ENCODE measurements at places on chromosomes 11 and 22. TPM values are rescaled to one million over a fixed set of nuclear protein-coding genes. Genes with fewer than 3 reads are reported as not detected.

- no peak overlapping the region for H3K4me3 ChIP-seq
- no peaks in the 10 kb centered on the region for H3K27me3 ChIP-seq
- no peaks in the 10 kb centered on the region for H3K36me3 ChIP-seq
- H3K27ac ChIP-seq: peak overlapping the region; percentile 51
- H3K4me1 ChIP-seq: peaks cover 10% of the 10 kb centered on the region
Observed at GRCh38 chr22:42959576-42960509, 55.1 kb downstream of the PACSIN2 start.

DNA sequence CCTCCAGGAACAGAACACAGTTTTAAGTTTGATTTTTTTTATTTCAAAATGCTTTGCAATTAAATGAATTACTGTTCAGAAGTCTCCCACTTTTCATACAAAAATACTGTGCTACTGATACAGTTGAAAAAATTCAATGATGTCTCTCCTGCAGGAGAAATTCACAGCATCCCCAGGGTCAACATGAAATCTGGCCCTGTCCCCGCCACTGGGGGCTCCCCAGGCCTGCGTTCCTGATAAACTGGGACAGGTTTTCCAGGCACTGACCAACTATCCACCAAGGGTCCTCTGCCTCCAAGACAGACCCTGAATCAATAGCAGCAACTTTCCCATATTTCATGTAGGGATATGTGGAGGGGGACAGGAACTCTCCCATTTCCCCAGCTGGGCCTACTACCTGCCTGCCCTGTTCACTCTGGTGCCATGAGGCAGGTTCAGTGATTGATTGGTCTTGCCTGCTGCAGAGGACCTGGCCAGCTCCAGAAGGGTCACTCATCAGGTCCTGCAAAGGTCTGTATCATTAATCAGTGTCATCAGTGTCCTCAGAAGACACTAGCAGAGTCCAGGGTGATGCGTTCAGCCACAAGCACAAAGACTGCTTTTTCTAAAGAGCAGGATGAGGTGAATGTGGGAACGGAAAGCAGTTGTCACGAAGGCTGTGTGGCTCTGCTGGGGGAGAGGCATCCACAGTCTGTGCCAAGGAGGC, 43.4 kb downstream of the PISD start:
- H3K27ac ChIP-seq: no peak overlapping the region
- DNase-seq: no peak
- no peak overlapping the region for H3K4me3 ChIP-seq
- H3K36me3 ChIP-seq: peaks cover 28% of the 10 kb centered on the region
- H3K27me3 ChIP-seq: no peaks in the 10 kb centered on the region

- no peaks in the 10 kb centered on the region for H3K36me3 ChIP-seq
- DNase-seq: no peak
- H3K27ac ChIP-seq: no peak overlapping the region
- no peak overlapping the region for H3K4me3 ChIP-seq
Observed at GRCh38 chr11:118028626-118029025, 42.4 kb downstream of the IL10RA start.

GRCh38 chr11:110207123-110207522, 89.3 kb downstream of the RDX start:
- no peak overlapping the region for H3K4me3 ChIP-seq
- no peaks in the 10 kb centered on the region for H3K4me1 ChIP-seq
- no peak overlapping the region for H3K27ac ChIP-seq
- DNase-seq: no peak
- H3K36me3 ChIP-seq: no peaks in the 10 kb centered on the region

GRCh38 chr11:130160498-130161155, 1.0 kb downstream of the ST14 start:
- no peak for DNase-seq
- no peaks in the 10 kb centered on the region for H3K36me3 ChIP-seq
- peaks cover 8% of the 10 kb centered on the region for H3K4me1 ChIP-seq
- H3K4me3 ChIP-seq: no peak overlapping the region

DNA sequence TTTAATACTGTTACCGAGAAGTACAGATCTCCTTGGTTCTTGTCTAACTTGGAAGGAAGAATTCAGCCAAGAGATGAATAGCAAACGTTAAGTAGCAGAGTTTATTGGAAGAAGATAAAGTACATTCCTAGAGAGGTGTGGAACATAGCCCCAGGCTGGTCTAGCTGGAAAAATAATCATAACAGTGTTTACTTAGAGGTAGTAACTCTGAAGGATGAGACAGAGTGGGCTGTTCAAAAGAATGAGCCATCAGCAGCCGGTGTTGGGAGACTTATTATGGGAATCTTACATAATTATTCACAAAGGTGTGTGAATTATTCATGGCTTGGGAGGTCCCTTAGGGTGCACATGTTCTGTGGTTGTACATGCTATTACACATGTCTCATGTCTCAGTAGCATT, 276.5 kb downstream of the LUZP2 start:
- no peaks in the 10 kb centered on the region for H3K36me3 ChIP-seq
- H3K27me3 ChIP-seq: no peaks in the 10 kb centered on the region
- no peak overlapping the region for H3K27ac ChIP-seq
- no peak overlapping the region for H3K4me3 ChIP-seq
- no peaks in the 10 kb centered on the region for H3K4me1 ChIP-seq
- DNase-seq: no peak

- H3K27ac ChIP-seq: no peak overlapping the region
- H3K4me1 ChIP-seq: no peaks in the 10 kb centered on the region
- no peaks in the 10 kb centered on the region for H3K27me3 ChIP-seq
- no peaks in the 10 kb centered on the region for H3K36me3 ChIP-seq
Observed at GRCh38 chr22:47065756-47066615, 303.5 kb downstream of the TBC1D22A start.

The VSIG2 gene
- not detected for total RNA-seq

The OR52E8 gene
- not detected for total RNA-seq

The MS4A6E gene
- not detected for total RNA-seq

- DNase-seq: no peak
- no peak overlapping the region for H3K4me3 ChIP-seq
- no peaks in the 10 kb centered on the region for H3K4me1 ChIP-seq
- H3K27ac ChIP-seq: no peak overlapping the region
- H3K27me3 ChIP-seq: no peaks in the 10 kb centered on the region
Observed at GRCh38 chr11:132140056-132140455, 769.6 kb downstream of the NTM start.

- H3K4me1 ChIP-seq: peaks cover 3% of the 10 kb centered on the region
- no peak overlapping the region for H3K4me3 ChIP-seq
- DNase-seq: no peak
Observed at GRCh38 chr11:84899134-84899533, 728.0 kb downstream of the DLG2 start.

DNA sequence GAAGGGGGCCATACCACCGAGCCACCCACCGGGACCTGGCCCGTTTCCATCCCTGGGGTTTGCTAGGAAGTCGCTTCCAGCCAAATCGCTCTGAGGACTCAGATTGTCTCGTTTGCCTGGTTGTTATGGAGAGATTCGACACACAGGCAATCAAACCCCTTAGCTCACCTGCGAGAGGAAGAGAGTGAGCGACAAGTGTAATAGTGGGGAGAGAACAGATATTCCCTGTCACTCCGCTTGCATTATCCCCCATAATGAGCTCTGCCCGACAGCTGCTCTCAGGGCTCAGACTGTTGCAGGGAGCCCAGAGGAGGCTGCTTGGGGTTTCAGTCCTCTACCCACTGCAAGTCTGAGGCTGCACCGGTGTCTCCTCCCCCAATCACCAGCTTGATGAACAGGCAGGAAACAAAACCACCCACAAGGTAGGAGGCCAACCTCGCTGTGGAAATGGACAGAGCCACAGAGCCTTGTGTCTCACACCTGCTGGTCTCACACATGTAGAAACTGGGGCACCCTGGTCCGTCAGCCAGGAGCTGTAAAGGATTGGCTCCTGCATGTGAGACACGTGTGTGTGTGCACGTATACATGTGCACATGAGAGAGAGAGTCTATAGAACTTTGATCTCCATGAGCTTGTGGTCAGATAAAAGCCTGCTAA, 351.1 kb downstream of the BUD13 start:
- DNase-seq: no peak
- no peak overlapping the region for H3K4me3 ChIP-seq
- no peaks in the 10 kb centered on the region for H3K4me1 ChIP-seq
- no peaks in the 10 kb centered on the region for H3K36me3 ChIP-seq
- H3K27me3 ChIP-seq: no peaks in the 10 kb centered on the region
- no peak overlapping the region for H3K27ac ChIP-seq

DNA sequence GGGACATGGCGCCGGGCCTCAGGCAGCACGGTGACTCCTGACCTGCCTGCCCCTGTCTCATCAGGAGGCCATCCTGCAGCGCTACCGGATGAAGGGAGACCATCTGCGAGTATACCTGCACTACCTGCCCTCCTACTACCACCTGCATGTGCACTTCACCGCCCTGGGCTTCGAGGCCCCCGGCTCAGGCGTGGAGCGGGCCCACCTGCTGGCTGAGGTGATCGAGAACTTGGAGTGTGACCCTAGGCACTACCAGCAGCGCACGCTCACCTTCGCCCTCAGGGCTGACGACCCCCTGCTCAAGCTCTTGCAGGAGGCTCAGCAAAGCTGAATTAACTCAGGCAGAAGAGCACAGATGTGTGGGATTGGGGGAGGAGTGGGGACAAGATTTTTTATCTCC, 10.2 kb upstream of the ST3GAL4 start:
- H3K4me1 ChIP-seq: peaks cover 20% of the 10 kb centered on the region
- no peak for DNase-seq

DNA sequence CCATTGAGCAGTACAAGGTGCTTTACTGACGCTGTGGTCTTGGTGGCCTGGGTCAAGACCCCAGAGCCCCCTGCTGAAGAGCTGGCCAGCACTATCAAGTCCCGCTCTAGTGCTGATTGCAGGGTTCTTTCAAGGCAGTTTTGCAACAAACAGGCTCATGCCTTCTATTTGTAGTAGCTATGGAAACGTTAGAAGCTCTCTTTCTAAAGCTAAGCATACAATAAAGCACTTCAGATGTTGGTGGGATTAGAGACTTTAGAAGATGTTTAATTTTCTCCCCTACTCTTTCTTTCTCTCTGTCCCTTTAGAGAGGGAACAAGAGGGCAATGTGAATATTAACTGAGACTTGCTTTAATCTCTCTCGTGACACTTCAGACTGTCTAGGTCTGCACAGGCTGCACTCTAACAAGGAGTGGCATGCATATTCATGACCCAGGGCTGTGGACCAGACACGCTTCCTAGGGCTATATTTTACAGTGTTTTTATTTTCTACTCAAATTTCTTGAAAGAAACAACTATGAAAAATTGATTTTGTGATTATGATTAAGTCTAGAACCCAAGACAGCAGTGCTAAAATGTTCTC, 138.6 kb downstream of the WNT7B start:
- no peak overlapping the region for H3K27ac ChIP-seq
- no peak for DNase-seq
- peaks cover 7% of the 10 kb centered on the region for H3K36me3 ChIP-seq
- H3K4me1 ChIP-seq: no peaks in the 10 kb centered on the region
- H3K4me3 ChIP-seq: no peak overlapping the region

DNA sequence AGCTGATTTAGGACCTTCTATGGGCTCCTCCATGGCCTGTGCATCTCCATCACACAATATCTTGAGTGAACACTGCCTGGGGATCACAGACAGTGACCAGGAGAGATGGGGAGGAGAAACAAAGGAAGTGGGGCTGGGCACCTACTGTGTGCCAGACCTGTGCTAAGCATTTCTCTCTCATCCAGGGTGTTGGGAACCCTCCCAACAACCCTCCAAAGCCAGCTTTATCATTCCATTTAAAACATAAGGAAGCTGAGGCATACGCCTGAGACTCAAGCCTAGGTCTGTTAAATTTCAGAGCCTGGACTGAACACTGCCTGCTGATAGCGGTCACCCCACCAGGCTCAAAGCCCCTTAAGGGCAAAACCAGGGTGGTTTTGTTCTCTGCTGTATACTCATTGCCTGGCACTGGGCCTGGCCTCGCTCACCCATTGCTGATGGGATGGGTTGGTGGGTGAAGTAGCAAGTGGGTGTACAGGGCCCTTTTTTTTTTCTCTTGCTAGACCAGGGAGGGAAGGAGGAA, 130.1 kb downstream of the MN1 start:
- H3K4me3 ChIP-seq: no peak overlapping the region
- no peak for DNase-seq
- H3K4me1 ChIP-seq: no peaks in the 10 kb centered on the region

GRCh38 chr22:47178339-47178738, 415.9 kb downstream of the TBC1D22A start:
- no peak overlapping the region for H3K4me3 ChIP-seq
- peaks cover 6% of the 10 kb centered on the region for H3K4me1 ChIP-seq
- DNase-seq: no peak

The CPT1A gene
- 45.2 TPM for total RNA-seq

The RAG1 gene
- 0.99 TPM for total RNA-seq

DNA sequence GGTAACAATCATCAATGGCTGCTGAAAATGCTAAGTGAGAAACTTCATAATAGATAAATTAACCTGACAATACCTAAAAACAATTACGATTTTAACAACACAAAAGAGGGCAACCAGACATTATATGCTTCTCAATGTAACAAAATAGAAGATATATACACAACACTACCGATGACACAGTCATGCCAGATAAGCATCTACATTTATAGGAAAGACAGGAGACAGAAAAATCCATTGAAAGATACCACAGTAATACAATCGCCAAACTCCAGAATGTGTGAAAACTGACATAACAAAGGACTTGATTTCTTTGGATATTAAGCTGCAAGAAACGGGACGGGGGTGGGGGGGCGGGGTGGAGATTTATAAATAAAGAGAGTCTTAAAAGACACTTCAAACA, 28.3 kb downstream of the USP28 start:
- H3K4me3 ChIP-seq: no peak overlapping the region
- H3K27ac ChIP-seq: no peak overlapping the region
- DNase-seq: no peak
- H3K27me3 ChIP-seq: no peaks in the 10 kb centered on the region

DNA sequence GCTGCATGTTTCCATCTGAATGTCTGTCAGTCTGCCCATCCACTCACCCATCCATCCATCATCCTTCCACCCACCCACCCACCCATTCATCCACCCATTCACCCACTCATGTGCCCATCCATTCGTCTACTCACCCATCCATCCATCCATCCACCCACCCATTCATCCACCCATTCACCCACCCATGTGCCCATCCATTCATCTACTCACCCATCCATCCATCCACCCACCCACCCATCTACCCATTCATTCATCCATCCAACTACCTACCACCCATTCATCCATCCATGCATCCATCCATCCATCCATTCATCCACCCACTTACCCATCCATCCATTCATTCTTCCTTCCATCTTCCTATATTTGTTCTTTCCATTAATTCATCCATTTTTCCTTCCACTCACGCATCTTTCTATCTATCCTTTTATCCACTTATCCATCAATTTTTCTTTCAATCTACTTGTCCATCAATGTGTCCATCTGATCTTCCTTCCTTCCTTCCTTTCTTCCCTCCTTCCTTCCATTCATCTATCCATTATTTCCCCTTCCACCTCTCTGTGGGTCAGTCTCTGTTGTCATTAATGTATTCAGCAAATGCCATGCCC, 8.0 kb downstream of the CRYBB3 start:
- no peaks in the 10 kb centered on the region for H3K27me3 ChIP-seq
- no peak for DNase-seq
- H3K27ac ChIP-seq: no peak overlapping the region
- H3K4me3 ChIP-seq: no peak overlapping the region

The DDIAS gene
- 0.26 TPM for total RNA-seq

GRCh38 chr11:65919573-65920371, 546 bp downstream of the DRAP1 start:
- DNase-seq: no peak
- peaks cover 35% of the 10 kb centered on the region for H3K4me1 ChIP-seq
- H3K4me3 ChIP-seq: peak overlapping the region; percentile 71
